A172 (cell line): ENCODE measurements at places on chromosomes 7 and 10.

GRCh38 chr7:26723129-26723528 lies 141.3 kb downstream of the SKAP2 start:
- DNase-seq, result no peak

DNA sequence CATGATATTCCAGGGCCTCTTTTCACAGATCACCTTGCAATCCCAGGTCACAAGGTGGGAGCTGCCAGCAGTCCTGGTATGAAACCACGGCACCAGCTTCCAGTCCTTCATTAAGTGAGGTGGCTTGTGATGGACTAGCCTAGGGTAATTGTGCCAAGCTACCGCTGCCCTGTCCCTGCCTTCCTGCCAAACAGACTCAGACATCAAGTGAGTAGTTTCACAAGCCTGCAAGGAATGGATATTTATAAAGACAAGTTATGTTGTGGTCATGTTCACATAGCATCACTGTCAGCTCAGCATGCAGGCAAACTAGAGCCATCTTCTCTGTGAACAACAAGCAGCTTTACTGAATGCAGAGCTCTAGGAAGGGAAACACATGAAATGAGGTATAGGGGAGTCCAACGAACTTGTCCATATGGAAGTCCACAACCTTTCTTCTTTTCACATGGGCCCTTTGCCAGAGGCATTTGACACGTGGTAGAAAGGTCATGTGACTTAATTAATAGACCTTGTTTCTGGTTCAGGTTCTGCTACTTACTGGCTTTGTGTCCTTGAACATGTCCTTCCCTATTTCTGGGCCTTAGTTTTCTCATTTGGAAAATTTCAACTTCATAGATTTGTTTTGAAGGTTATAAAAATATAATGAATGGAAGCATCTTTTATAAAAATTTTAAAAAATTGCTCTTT lies 1061.2 kb downstream of the KCNMA1 start:
- DNase-seq, result peak; percentile 26

DNA sequence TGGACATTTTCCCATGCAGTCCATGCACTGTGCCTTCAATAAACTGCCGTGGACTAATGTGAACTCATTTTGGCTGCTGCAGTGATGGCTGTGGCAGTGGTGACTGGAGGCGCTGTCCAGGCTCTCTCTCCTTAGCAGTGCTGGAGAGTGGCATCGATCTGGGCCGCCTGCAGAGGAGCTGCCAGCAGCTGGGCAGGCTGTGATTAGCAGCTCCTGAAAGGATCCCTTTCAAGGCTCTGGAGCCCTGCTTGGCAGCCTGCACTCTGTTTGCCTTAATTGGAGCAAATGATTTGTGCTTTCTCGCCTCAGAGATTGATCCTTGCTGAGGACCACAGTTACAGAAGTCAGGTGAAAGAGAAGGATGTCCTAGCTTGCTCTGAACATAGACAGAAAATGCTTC lies 130.1 kb upstream of the VWC2 start:
- DNase-seq, result no peak

GRCh38 chr10:132153616-132154217 lies 33.0 kb upstream of the DPYSL4 start:
- no peak for DNase-seq

DNA sequence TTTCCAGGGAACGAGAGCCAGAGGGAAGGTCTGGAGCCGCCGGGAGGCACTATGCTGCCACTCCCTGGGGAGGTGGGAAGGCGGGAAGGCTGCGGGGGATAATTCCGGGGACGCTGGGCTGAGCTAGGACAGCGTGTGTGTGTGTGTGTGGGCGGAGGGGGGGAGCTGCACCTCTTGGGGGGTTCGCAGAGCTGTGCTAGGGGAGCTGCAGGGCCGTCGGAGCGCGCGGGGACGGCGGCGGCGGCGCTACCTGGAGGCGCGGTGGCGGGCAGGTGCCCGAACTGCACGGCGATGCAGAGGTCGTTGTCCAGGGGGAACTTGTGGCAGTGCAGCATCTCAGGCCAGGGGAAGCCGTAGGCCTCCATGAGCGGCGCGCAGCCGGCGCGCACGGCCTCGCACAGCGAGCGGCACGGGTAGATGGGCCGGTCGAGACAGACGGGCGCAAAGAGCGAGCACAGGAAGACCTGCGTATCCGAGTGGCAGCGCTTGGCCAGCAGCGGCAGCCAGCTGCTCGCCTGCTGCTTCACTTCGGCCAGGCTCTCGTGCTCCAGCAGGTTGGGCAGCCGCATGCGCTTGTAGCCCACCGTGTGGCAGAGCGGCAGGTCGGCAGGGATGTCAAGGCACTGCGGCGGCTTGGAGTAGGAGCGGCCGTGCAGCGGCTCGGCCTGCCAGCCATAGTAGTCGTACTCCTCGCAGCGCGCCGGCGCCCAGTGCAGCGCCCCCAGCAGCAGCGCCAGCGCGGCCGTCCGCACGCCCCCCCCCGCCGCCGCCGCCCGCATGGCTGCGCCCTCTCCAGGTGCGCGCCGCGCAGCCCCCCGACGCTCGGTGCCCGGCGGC lies 526 bp downstream of the SFRP5 start:
- no peak for DNase-seq

- no peak for DNase-seq
Measured at GRCh38 chr10:15223174-15223573, 54.7 kb upstream of the NMT2 start.

GRCh38 chr10:23869548-23869947 lies 339.4 kb upstream of the KIAA1217 start:
- no peak for DNase-seq

GRCh38 chr7:95198863-95199262 lies 125.5 kb downstream of the PON1 start:
- no peak for DNase-seq

DNA sequence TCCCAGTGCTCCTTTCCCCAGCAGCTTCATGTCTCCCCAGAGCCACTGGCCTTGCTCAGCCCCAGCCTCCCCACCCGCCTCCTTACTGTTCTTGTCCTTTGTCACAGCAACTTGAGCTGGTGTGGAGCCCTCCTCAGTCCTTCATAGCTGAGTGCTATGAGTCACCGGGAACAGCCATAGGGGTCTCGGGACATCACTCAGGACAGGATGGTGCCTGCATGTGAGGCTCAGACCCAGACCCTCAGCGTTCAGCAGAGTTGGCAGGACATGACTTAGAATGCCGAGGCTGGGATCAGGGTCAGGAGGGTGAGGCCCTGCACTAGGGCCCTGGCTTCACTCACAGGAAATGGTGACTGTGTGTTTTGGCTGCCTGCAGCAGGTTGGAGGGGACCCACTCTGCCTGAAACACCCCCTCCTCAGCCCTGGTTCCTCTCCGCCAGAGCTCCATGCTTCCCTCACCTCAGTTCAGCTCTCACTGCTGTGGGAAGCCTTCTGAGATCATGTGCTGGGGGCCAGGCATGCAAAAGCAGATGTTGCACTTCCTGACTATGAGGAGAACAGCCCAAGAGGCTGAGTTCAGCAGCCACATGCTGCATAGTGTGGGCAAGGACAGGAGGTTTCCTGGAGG lies 40.7 kb upstream of the GJD4 start:
- no peak for DNase-seq

DNA sequence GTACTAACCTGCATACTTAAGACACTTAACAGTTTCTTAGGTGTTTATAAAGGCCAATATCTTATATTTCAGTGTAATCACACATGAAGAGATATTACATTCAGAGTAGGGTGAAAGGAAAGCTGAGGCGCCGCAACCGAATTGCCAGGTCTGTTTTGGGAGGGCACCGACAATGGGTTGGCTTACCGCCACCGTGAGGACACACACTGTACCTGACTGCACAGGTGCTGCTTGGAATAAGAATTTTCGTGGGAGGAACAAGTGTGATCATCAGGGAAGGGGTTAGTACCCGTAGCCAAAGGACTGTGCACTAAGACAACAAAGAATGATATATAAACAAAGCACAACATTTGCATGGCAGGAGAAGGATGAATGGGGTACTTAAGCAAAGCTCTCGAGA lies 591.8 kb downstream of the SUGCT start:
- no peak for DNase-seq

DNA sequence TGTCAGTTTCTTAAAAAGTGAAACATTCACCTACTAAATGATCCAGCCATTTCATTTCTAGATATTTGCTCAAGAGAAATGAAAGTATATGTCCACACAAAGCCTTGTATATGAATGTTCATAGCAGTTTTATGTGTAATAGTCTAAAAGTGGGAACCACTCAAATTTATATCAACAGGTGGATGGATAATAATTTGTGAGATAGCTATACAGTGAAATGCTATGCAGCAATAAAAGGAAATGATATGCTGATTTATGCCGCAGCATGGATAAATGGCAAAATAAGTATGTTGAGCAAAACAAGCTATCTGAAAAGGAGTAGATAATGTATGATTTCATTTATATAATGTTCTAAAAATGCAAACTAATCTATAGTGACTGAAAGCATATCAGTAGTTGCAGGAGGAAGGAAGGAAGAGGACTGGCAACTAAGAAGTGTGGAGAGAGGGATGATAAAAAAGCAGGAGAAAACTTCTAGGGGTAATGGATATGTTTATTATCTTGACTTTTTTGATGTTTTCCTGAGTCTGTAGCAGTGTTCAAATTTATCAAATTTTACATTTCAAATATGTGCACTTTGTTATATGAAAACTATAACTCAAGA lies 80.6 kb downstream of the ABCB5 start:
- no peak for DNase-seq

- no peak for DNase-seq
Measured at GRCh38 chr10:112082120-112082519, 101.4 kb downstream of the GPAM start.

DNA sequence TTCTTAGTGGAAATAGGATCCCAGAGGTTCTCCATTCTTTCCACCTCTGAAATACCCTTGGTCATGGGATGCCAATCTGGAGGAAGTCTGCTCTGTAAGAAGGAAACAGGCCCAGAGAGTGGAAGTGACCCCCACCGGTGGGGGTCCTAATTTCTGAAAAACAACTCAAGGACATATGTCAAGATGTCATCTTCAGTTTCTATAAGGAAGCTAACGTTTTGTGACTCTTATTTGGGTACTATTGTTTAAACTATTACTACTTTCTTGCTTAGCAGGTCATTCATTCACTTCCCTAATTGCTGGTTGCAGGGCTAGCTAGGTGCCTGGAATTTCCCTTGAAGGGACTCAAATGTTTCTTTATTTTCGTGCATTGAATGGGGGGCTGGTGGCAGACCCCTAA lies 1.9 kb upstream of the ZNF775 start:
- DNase-seq, result no peak

- no peak for DNase-seq
Measured at GRCh38 chr7:75881436-75882095, 2.7 kb downstream of the RHBDD2 start.

DNA sequence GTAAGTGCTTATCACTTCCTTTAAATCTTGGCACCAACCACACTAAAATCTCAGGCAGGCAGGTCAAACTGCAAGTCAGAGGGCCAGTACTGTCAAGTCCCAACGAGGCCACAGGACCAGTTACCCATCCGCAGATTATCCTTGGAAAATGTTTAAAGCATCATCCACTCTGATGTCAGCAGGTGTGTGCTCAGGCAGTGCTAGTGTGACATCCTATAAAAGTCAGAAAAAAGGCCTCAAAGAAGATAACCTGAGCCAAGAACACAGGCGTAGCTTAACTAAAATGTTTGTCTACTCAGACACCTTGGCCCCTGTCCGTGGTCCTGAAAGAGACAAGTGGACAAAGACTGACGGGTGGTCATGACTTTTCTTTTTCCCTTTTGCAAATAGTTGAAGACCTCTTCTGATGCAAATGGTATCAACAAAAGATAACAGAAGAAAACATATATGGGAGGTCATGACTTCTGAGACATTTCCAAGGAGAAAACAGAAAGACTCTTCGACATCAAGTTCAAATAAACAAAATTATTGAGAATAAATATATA lies 309.3 kb downstream of the KCNMA1 start:
- DNase-seq, result no peak

DNA sequence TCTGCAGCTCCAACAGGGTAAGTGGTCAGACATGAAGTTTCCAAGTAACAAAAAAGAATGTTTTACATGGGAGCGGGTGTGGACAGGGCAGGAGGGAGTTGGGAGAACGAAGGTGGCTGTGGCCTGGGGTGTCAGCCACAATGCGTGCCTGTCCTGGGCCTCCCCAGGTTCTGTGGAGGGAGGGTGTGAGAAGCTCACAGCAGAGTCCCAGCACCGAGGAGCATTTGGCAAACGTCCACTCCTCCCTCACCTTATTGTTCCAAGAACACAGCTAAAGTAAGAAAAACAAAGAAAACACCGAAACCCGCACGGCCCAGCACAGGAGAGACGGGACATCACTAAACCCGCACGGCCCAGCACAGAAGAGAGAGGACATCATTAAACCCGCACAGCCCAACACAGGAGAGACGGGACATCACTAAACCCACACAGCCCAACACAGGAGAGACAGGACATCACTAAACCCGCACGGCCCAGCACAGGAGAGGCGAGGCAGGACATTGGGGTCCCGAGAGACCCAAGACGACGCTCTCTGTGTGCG lies 226.4 kb downstream of the MAD1L1 start:
- DNase-seq, result no peak

DNA sequence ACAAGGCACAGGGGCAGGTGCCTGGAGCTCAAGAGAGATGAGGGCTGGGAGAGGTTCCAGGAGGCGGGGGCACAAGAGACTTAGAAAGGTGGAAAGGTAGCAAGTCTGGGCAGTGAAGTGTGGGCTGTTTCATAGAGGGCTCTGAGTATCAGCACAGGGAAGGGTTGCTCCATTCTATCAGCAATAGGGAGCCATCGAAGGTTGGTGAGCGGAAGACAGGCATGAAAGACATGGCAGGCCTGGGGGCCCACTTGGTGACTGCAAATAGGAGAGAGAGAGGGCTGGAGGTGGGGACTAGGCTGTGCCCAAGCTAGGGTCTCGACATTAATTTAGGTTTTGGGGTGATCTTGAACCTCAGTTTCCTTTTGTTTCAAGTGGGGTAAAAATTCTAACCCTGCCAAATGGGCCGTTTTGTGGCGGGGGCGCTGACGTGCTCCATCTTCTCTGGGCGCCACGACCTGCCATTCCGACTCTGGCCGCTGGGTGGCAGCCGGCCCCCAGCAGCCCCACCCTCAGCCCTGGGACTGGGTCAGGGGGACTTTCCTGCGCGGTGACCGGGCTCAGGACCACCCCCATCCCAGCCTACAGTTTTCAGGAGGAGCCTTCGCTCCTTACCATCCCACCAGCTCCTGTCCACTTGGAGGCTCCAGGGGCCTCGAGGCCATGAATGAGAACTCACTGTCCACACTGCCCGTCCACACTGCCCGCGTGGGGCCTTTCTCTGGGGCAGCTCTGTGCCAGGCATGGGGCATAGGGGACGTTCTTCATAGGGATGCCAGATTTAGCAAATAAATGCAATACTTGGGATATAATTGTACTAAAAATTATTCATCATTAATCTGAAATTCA lies 37.2 kb upstream of the PCBD1 start:
- no peak for DNase-seq

- no peak for DNase-seq
Measured at GRCh38 chr7:76155938-76156337, 45.8 kb upstream of the SRRM3 start.

DNA sequence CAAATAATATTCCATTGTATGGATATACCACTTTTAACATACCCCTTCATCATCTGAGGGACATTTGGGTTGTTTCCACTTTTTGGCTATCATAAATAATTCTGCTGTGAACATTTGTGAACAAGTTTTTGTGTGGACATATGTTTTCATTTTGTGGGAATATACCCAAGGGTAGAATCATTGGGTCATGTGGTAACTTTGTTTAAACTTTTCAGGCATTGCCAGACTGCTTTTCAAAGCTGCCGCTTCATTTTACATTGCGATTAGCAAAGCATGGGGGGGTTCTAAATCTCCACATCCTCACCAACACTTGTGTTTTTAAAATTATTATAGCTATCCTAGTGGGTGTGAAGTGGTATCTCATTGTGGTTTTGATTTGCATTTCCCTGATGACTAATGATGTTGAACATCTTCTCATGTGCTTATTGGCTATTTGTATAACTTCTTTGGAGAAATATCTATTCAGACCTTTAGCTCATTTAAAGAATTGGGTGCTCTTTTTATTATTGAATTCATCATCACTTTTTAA lies 8.4 kb upstream of the HHEX start:
- no peak for DNase-seq
